Aorta (tissue), 5 donors: ENCODE measurements at places on chromosomes 3 and 15. TPM values are rescaled to one million over a fixed set of nuclear protein-coding genes. Genes with fewer than 3 reads are reported as not detected.

Gene LXN
- 78.1 TPM for total RNA-seq

Gene IL17RD
- total RNA-seq = 17.0 TPM

- no peaks in the 10 kb centered on the region for H3K27me3 ChIP-seq
- H3K36me3 ChIP-seq = no peaks in the 10 kb centered on the region
- H3K4me1 ChIP-seq = no peaks in the 10 kb centered on the region
- H3K4me3 ChIP-seq = no peak overlapping the region
- H3K27ac ChIP-seq = no peak overlapping the region
Measured at GRCh38 chr3:162998205-162998604, 1501.6 kb downstream of the OTOL1 start.

GRCh38 chr15:24819680-24820079 is 135.1 kb upstream of the SNRPN start:
- no peaks in the 10 kb centered on the region for H3K36me3 ChIP-seq
- H3K4me1 ChIP-seq = no peaks in the 10 kb centered on the region
- H3K27ac ChIP-seq = no peak overlapping the region

Gene CLEC3B
- 109 TPM for total RNA-seq

Gene KNG1
- not detected for total RNA-seq

- no peak for DNase-seq
- H3K27ac ChIP-seq = peak overlapping the region; percentile 93
- peaks cover 3% of the 10 kb centered on the region for H3K4me1 ChIP-seq
- H3K36me3 ChIP-seq = no peaks in the 10 kb centered on the region
- peak overlapping the region; percentile 98 for H3K4me3 ChIP-seq
Measured at GRCh38 chr3:29281094-29281343, 148 bp downstream of the RBMS3 start.

Gene TMIE
- total RNA-seq = 0.55 TPM

- peak overlapping the region; percentile 100 for H3K4me3 ChIP-seq
- H3K27ac ChIP-seq = peak overlapping the region; percentile 100
- peak; percentile 79 for DNase-seq
- H3K27me3 ChIP-seq = no peaks in the 10 kb centered on the region
Measured at GRCh38 chr15:92883163-92883875, 16.8 kb upstream of the CHD2 start.

Gene LIPH
- not detected for total RNA-seq

GRCh38 chr3:25692341-25692740 is 27.6 kb upstream of the TOP2B start:
- no peaks in the 10 kb centered on the region for H3K36me3 ChIP-seq
- no peak overlapping the region for H3K27ac ChIP-seq
- peaks cover 2% of the 10 kb centered on the region for H3K4me1 ChIP-seq
- no peaks in the 10 kb centered on the region for H3K27me3 ChIP-seq
- H3K4me3 ChIP-seq = no peak overlapping the region
- no peak for DNase-seq

Gene MRPL47
- total RNA-seq = 19.7 TPM

GRCh38 chr3:136296960-136297359 is 46.8 kb downstream of the PCCB start:
- no peak overlapping the region for H3K4me3 ChIP-seq
- H3K27me3 ChIP-seq = no peaks in the 10 kb centered on the region
- H3K27ac ChIP-seq = no peak overlapping the region
- no peaks in the 10 kb centered on the region for H3K4me1 ChIP-seq

DNA sequence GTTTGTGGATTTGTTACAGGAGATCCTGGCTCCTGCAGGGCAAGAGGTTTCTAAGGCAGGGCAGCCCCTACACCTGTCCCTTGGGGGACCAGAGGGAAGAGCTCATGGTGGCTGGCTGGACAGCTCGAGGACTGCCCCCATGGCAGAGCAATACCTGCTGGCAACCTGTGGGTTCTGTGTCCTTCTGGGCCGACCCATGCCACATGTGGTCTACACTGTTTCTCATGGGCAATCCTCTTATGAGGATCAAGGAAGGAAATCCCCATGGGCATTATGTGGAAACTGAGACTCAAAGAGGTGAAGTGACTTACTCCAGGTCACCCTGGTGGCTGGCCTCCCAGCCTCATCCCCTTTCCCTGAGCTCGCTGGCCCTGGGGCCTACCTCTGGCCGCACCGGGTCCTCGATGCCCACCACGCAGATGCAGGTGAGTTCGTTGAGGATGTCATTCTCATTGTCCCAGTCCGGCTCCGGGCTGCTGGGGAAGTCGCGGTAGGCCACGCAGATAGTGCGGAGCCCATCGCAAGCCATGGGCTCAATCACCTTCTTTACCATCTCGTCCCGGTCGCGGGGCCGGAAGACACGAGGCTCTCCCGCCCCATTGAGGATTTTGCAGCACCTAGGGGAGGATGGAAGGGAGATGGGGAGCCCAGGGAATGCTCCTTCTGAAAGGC is 37.5 kb upstream of the SEC13 start:
- no peaks in the 10 kb centered on the region for H3K4me1 ChIP-seq
- DNase-seq = no peak
- no peak overlapping the region for H3K27ac ChIP-seq
- H3K27me3 ChIP-seq = no peaks in the 10 kb centered on the region
- no peaks in the 10 kb centered on the region for H3K36me3 ChIP-seq

DNA sequence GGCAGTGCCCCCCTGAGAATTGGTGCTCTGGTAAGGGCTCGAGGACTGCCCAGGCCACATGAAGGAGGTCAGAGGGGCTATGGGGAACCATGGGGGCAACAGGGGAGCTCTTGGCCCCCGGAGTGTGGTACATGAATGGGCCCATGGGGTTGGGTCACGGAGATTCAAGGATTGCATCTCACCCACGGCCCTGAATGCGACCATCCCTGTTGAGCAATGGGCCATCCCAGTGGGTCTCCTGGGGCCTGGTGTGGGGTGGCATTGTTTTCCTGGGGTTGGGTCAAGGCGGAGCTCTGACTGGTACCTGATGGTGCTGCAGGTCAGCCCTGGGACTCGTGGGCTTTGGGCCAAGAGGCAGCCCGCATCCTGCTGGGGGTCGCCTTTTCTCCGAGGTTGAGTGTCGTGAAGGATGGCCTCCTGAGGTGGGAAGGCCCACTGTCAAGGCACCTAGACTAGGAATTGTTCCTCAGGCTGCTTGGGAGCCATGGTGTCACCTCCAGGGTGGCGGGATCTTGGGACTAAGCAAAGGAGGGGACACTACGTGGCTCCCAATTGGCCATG is 198.3 kb downstream of the UBE3A start:
- H3K4me3 ChIP-seq = no peak overlapping the region
- H3K36me3 ChIP-seq = no peaks in the 10 kb centered on the region
- no peaks in the 10 kb centered on the region for H3K4me1 ChIP-seq
- no peak overlapping the region for H3K27ac ChIP-seq
- no peaks in the 10 kb centered on the region for H3K27me3 ChIP-seq

DNA sequence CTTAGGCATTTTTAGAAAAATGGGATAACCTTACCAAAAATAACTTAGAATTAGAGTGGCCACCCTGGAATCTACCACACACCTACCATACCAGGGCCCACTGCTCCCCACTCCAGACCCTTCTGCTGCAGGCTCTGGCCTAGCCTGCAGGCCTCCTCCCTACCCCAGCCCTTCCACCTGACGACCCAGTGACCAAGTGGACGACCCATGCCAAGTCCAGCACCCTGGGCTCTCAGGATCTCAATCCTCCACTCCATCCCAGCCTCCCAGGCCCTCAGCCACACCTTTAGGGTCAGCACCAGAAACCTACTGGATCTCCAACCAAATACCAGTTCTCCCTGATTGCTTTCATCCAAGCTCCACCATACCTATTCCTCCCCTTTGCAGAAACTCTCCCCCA is 145.8 kb downstream of the TPRA1 start:
- no peaks in the 10 kb centered on the region for H3K27me3 ChIP-seq
- DNase-seq = peak; percentile 54
- H3K4me1 ChIP-seq = no peaks in the 10 kb centered on the region
- H3K27ac ChIP-seq = no peak overlapping the region

DNA sequence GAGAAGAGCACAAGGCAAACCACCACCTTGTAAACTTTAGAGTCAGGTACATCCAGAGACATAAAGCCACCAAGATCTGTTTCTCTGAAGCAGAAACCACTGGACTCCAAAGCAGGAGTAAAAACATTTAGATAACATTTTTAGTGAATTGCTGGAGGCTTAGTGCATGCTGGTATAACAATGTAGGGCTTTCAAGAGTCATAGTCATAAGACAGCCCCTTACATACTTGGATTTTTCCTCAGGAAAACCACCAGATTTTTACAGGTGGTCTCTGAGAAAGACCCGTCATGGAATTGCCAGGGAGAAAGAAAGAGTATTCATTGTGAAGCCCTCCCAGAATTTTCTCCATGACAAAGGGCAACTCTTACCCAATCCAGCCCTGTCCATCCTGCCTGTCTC is 434.5 kb upstream of the NAALADL2 start:
- no peak overlapping the region for H3K27ac ChIP-seq
- no peak for DNase-seq
- no peaks in the 10 kb centered on the region for H3K4me1 ChIP-seq

Gene CHMP2B
- total RNA-seq = 51.3 TPM

Gene AMIGO3
- not detected for total RNA-seq

DNA sequence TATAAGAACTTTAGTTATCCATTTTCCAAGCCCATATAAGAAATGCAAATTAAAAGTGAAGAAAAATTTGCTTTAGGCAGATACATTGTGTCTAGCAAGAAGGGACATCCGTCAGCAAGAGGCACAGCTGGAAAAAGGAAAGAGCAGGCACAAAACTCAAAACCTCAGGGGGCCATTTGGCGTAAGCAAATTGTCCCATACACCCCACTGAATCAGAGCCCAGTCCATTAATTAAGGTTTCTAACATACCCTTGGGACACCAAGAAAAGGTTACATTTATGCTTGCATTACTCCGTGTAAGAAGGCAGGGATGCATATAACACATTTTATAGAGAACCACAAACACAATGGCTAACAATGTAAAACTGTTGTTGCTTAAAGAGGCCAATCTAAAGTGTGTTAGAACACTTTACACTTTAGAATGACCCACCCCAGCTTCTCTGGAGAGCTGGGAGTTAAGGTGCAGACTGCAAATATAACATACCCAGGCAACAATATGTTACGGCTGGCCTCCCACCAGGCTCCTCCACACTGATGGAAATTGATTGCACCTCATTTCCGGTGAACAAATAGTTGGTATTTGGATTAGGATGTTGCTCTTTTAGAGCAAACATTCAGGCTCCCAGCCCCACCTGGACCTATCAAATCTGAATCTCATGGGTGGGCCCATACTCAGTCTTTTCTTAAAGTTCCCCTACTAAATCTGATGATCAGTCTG is 23.2 kb downstream of the SEMA5B start:
- no peak overlapping the region for H3K4me3 ChIP-seq
- no peaks in the 10 kb centered on the region for H3K36me3 ChIP-seq
- H3K27ac ChIP-seq = no peak overlapping the region
- H3K4me1 ChIP-seq = no peaks in the 10 kb centered on the region
- H3K27me3 ChIP-seq = no peaks in the 10 kb centered on the region
- no peak for DNase-seq

- no peaks in the 10 kb centered on the region for H3K36me3 ChIP-seq
- DNase-seq = no peak
- no peak overlapping the region for H3K27ac ChIP-seq
- no peaks in the 10 kb centered on the region for H3K27me3 ChIP-seq
- H3K4me3 ChIP-seq = no peak overlapping the region
Measured at GRCh38 chr3:46435081-46435726, 28.1 kb downstream of the CCRL2 start.
